Stimulated activated CD4-positive, alpha-beta T cell treated with anti-CD3 and anti-CD28 coated beads, TNF-alpha, amount 100 ng/mL, for 24 hours (primary cell): ENCODE measurements at places on chromosomes 2 and 18.

GRCh38 chr2:232577841-232578240 is 27.4 kb downstream of the EIF4E2 start:
- no peak for DNase-seq

DNA sequence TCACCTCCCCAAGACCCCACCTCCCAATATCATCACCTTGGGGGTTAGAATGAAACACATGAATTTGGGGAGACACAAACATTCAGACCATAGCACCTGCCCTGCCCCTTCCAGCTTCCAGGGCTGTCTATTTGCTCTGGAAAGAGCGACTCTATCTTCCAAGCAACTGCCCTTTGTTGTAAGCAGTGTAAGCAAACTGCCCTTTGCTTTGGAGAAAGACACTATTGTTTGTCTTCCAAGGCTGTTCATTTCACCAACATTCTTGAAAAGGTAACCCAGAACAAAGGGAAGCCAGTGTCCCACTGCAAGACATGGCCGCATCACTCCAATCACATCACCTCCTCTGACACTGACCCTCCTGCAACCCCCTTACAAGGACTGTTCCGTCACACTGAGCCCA is 16.9 kb upstream of the SEH1L start:
- no peak for DNase-seq

- no peak for DNase-seq
Measured at GRCh38 chr2:187989925-187990623, 301.6 kb upstream of the GULP1 start.

GRCh38 chr2:127275356-127275755 is 18.6 kb downstream of the ERCC3 start:
- DNase-seq, result no peak

GRCh38 chr2:42360493-42360889 is 526 bp downstream of the COX7A2L start:
- DNase-seq, result no peak

DNA sequence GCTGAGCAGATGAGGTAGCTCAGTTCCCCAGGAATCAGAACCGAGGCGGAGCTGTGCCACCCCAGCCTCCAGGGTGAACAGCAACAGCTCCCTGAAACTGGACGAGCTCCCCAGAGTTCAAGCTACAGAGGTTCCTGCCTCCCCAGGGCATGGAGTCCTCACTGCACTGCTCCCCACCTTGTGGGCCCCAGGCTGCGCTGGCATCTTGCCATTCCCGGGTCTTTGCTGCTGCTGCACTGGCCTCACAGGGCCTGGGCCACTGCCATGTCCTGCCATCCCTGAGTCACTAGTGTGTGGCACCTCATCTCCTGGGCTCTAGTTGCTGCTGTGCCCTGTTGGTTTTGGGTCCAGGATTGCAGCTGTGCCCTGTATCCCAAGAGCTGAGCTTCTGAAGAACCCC is 166.9 kb downstream of the SNTG2 start:
- no peak for DNase-seq

GRCh38 chr2:85445316-85446295 is 27.1 kb downstream of the SH2D6 start:
- DNase-seq, result no peak

- DNase-seq, result no peak
Measured at GRCh38 chr2:239222312-239222660, 178.5 kb downstream of the HDAC4 start.

DNA sequence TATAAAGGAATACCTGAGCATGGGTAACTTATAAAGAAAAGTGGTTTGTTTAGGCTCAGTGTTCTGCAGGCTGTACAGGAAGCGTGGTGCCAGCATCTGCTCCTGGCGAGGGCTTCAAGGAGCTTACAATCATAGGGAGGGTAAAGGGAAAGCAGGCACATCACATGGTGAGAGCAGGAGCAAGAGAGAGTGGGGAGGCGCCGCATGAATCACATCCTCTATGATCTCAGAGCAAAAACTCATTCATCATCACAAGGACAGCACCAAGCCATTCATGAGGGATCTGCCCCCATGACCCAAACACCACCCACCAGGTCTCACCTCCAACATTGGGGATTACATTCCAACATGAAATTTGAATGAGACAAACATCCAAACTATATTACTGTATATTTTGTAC is 32.5 kb downstream of the R3HDM1 start:
- no peak for DNase-seq

GRCh38 chr18:189254-189653 is 30.9 kb downstream of the USP14 start:
- no peak for DNase-seq

- DNase-seq, result no peak
Measured at GRCh38 chr18:34158881-34159690, 65.6 kb downstream of the NOL4 start.
